ENCODE measurements at places on chromosomes 6 and 20.

GRCh38 chr20:13340088-13340487 lies 119.0 kb downstream of the ISM1 start:
- H3K27me3 ChIP-seq = no peaks in the 10 kb centered on the region
- H3K4me3 ChIP-seq = no peak overlapping the region
- H3K36me3 ChIP-seq = no peaks in the 10 kb centered on the region

DNA sequence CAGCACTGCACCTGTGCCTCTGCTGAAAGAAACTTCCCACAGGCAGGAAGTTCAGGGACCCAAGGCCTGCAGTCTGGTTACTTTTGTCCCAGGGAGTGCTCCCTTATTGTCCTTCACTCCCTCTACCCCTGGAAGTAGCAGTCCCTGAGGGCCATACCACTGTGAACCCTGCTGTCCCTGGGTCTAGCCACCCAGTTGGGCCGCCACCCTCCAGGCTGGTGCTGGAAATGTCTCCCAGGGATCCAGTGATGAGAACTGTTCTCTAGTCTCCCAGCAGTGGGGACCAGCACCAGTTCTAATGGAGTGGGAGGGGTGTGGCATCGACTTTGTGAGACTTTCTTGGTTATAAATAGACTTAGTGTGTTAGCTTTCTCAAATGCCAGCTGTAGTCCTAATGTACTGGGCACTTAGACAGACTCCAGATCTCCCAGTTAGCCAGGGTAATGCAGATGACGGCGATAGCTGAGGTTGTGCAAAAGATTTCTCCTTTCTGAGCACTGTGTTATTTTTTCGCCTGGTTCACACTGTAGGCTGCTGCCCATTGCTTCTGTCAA lies 462.5 kb downstream of the CDH26 start:
- no peaks in the 10 kb centered on the region for H3K4me1 ChIP-seq
- H3K36me3 ChIP-seq = no peaks in the 10 kb centered on the region
- H3K4me3 ChIP-seq = no peak overlapping the region
- H3K27me3 ChIP-seq = no peaks in the 10 kb centered on the region
- DNase-seq = no peak

- no peak for DNase-seq
- H3K27me3 ChIP-seq = no peaks in the 10 kb centered on the region
- no peak overlapping the region for H3K27ac ChIP-seq
- H3K4me3 ChIP-seq = no peak overlapping the region
- no peaks in the 10 kb centered on the region for H3K36me3 ChIP-seq
- H3K4me1 ChIP-seq = no peaks in the 10 kb centered on the region
Observed at GRCh38 chr6:160388922-160389321, 40.7 kb downstream of the SLC22A3 start.

GRCh38 chr20:10263385-10264165 lies 44.9 kb downstream of the SNAP25 start:
- no peaks in the 10 kb centered on the region for H3K27me3 ChIP-seq
- no peaks in the 10 kb centered on the region for H3K36me3 ChIP-seq
- no peak overlapping the region for H3K4me3 ChIP-seq
- H3K27ac ChIP-seq = no peak overlapping the region

- no peak for DNase-seq
- H3K4me3 ChIP-seq = no peak overlapping the region
- peaks cover 8% of the 10 kb centered on the region for H3K4me1 ChIP-seq
- H3K27me3 ChIP-seq = no peaks in the 10 kb centered on the region
- H3K27ac ChIP-seq = no peak overlapping the region
Observed at GRCh38 chr20:63963784-63964301, 5.9 kb downstream of the ZNF512B start.

- H3K27ac ChIP-seq = peak overlapping the region; percentile 95
- H3K27me3 ChIP-seq = no peaks in the 10 kb centered on the region
- no peaks in the 10 kb centered on the region for H3K36me3 ChIP-seq
Observed at GRCh38 chr20:37315021-37315451, 25.6 kb downstream of the MANBAL start.

GRCh38 chr6:4574007-4574406 lies 202.2 kb upstream of the CDYL start:
- no peaks in the 10 kb centered on the region for H3K36me3 ChIP-seq
- H3K27ac ChIP-seq = no peak overlapping the region
- H3K4me1 ChIP-seq = no peaks in the 10 kb centered on the region
- no peak overlapping the region for H3K4me3 ChIP-seq
- no peaks in the 10 kb centered on the region for H3K27me3 ChIP-seq

DNA sequence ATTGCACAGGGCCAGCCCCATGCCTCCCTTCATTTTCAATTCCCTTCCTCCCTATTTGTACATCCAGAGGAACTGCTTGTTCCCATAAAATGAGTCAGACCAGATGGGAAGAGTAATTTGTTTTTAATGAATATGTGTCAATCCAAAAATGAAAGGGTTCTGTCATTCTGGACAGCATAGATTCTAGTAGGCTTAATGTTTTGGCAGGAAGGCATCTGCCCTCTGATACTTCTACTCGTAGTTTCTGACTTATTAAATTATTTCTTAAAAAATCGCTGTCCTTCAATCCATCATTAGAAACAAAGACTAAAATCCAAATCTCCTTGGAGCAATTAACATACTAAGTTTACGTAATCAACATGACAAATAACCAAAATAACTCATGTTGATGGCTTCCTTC lies 665.5 kb downstream of the TENT5A start:
- DNase-seq = no peak
- no peak overlapping the region for H3K4me3 ChIP-seq
- no peaks in the 10 kb centered on the region for H3K27me3 ChIP-seq
- no peaks in the 10 kb centered on the region for H3K36me3 ChIP-seq
- no peaks in the 10 kb centered on the region for H3K4me1 ChIP-seq

DNA sequence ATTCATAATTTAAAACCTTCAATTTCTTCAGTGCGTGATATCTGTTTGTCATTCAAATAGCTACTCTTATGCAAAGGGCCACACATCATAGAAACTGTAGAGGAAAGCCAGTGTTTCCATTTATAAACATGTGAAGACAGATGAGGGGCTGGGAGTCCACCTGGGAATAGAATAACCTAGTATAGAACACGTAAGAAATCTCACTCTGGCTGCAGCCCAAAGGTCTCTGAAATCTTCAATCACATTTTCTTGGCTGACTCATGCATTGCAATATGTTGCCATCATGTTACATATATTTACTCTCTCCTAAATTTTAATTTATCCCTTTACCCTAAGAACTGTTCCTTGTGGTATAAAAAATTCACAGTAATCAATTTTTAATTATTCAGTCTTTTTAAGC lies 123.2 kb downstream of the ELOVL4 start:
- no peaks in the 10 kb centered on the region for H3K27me3 ChIP-seq
- H3K4me1 ChIP-seq = no peaks in the 10 kb centered on the region
- no peak for DNase-seq
- no peaks in the 10 kb centered on the region for H3K36me3 ChIP-seq
- H3K4me3 ChIP-seq = no peak overlapping the region

DNA sequence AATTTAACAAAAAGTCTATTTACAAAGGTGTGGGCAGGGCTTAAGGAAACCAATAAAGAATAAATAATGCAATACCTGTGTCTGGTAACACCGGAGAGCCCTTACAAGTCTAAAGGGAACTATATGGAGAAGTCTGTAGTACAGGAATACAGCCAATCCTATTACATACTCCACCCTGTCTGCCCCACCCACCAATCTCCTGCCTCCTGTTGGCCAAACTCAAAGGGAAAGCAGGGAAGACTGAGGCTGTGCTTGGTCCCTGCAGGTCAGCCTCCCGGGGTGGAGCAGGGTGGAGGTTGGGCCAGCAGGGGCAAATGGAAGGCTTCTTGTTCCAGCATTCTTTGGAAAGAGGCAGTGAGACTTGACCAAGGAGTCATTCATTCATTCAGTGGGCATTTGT lies 31.5 kb downstream of the METTL24 start:
- H3K36me3 ChIP-seq = no peaks in the 10 kb centered on the region
- no peak for DNase-seq
- H3K27ac ChIP-seq = peak overlapping the region; percentile 17
- H3K4me1 ChIP-seq = no peaks in the 10 kb centered on the region

- H3K4me1 ChIP-seq = no peaks in the 10 kb centered on the region
- no peak overlapping the region for H3K4me3 ChIP-seq
- H3K36me3 ChIP-seq = no peaks in the 10 kb centered on the region
- H3K27me3 ChIP-seq = no peaks in the 10 kb centered on the region
- H3K27ac ChIP-seq = no peak overlapping the region
Observed at GRCh38 chr6:142187209-142187608, 40.1 kb downstream of the VTA1 start.

- H3K4me3 ChIP-seq = no peak overlapping the region
- H3K36me3 ChIP-seq = no peaks in the 10 kb centered on the region
- peak overlapping the region; percentile 60 for H3K27ac ChIP-seq
- no peak for DNase-seq
- H3K4me1 ChIP-seq = no peaks in the 10 kb centered on the region
- H3K27me3 ChIP-seq = no peaks in the 10 kb centered on the region
Observed at GRCh38 chr6:11732036-11732631, 46.5 kb downstream of the ADTRP start.

GRCh38 chr6:124977067-124977908 lies 15.1 kb downstream of the RNF217 start:
- no peak for DNase-seq
- H3K27me3 ChIP-seq = no peaks in the 10 kb centered on the region
- H3K4me1 ChIP-seq = no peaks in the 10 kb centered on the region
- peaks cover 7% of the 10 kb centered on the region for H3K36me3 ChIP-seq
- H3K27ac ChIP-seq = no peak overlapping the region

DNA sequence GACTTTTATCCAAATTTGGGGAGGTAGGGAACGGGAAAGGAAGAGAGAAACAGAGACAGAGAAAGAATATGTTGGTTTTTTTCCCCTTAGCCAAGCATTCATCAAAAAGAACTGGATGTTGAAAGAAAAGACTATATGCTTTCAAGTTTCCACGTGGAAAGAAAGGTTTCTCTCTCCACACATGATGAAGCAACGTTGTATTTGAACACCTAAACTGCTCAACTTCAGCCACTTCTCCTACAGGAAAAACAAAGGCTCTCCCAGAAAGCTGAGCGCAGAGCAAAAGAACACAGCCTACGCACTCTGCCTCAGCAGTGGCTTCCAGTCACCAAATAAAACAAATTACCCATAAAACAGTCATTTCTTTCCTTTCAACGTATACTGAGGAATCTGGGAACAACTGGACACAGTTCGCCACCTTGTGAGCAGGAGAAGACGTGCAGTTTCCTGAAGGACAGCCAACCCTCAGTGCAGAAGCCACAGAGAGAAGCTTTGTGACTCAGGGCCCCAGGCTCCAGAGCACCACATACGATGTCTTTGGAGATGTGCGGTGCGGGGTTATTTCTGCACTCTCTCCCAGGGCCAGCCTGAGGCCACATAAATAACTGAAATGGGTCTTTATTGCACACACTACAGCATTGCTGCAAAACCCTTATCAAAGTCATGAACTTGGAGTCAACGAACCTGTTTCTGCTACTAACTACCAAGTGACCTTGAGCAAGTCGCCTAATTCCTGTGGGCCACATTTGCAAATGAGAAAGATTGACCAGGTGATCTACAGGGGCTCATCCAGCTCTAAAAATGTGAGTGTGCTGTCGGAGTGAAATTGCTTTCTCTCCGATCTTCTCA lies 10.1 kb downstream of the IL17F start:
- no peak overlapping the region for H3K27ac ChIP-seq
- no peaks in the 10 kb centered on the region for H3K27me3 ChIP-seq
- no peak for DNase-seq
- H3K4me3 ChIP-seq = no peak overlapping the region

DNA sequence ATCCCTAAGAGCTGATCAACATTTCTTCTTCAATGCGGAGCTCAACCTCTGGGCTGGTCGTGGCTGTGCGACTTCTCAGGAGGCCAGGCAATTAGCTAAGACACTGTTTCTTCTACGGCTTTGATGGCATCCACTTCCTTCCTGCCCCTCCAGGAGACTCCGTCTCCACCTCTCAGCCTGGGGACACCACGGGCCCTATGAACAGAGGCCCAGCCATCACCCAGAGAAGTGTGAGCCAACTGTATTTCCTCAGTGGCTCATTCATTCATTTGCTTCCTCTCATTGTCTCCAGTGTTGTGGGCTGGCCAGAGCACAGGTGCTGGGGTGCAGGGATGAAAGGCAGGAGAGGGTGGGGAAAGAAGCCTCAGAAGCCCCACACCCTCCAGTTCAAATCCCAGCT lies 51.8 kb upstream of the APCDD1L start:
- no peak overlapping the region for H3K27ac ChIP-seq
- no peak for DNase-seq
- H3K4me1 ChIP-seq = no peaks in the 10 kb centered on the region

Measured in breast epithelium (tissue), 4 donors.